Hematopoietic multipotent progenitor cell treated with erythropoietin and hydrocortisone succinate and interleukin-3 and kit ligand, for 8 days (in vitro differentiated cells): ENCODE measurements at places on chromosomes 13 and 19.

DNA sequence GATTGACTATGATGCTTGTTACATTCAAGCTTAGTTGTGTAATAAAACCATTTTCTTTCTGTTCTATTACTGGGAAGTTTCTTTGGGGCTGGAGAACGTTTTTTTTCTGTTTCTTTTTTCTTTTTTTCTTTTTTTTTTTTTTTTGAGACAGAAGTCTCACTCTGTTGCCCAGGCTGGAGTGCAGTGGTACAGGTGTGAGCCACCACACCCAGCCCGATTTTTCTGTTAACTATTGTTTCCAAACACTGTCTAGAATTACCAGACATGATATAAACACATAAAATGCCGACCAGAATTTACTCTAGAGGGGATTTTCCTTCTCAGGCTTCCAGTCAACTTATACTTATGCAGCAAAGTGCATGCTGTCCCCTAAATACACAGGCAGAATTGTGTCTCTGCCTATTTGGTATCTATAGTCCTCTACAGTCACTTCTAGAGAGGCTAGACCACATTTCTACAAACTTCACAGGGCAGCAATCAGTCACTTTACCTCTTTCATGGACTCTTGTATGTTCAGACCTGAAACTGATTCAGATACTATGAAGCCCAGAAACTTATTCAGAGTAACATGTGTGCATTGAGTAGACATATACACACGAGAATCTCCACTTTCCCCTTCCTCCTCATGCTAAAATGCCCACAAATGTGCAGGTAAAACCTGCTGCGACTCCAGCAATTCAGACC lies 121.2 kb downstream of the ZNF737 start:
- DNase-seq, result no peak

DNA sequence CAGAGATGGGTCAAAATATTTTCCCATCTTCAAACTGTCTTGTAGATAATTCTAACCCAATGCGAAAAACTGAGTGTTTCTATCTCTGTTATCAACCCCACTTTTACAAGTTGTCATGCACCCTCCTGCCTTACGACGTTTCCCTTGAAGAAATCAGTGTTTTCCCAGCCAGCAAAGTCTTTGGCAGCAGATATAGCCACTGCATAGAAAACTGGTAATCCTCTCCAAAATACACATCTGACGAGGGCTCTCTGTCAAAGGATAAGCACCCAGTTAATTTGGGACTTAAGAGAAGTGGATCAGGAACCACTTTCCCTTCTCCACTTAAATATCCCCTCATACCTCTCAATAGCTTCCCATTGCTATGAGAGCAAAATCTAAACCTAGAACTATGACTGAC lies 351.9 kb upstream of the MIR17HG start:
- DNase-seq, result no peak

- peak; percentile 81 for DNase-seq
Observed at GRCh38 chr19:51422053-51422448, 4.6 kb upstream of the SIGLEC10 start.

DNA sequence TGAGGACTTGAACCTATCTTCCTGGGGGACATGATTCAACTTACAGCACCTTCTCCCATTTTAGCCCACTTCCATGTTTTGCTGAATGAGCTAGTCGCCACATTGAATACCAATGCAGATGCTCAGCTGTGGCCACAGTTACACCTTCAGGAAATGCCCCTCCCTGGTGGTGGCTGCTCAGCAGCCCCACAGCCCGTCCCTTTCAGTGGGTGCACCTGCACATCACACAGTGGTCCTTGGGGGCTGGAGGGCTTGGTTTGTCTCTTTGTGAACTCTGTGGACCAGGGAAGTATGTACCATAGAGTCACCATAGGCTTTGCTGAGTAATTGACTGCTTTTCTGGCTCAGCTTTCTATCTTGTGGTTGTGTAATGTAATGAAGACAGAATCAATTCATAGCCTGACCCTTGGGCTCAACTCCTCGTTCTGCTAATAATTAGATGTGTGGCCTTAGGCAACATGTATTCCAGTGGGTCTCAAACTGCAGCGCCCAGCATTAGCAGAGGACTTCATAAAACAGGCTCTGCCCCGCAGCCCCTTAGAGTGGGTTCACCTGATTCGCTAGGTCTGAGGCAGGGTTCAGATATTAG lies 48.1 kb upstream of the FARP1 start:
- no peak for DNase-seq

DNA sequence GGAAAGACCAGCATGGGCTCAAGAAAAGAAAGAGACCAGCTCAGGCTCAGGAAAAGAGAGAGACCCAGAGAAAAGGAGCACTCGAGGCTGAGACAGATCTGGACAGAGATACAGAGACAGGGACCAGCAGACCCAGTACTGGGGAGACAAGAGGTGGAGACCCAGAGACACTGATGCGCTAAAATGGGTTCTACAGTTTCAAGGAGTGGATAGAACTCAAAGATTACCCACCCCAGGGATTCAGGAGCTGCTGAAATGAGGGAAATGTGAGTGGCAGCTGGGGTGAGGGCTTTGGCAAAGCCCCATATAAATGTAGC lies 609 bp upstream of the ZSCAN18 start:
- no peak for DNase-seq

GRCh38 chr13:37601648-37602440 lies 3.3 kb upstream of the POSTN start:
- no peak for DNase-seq

DNA sequence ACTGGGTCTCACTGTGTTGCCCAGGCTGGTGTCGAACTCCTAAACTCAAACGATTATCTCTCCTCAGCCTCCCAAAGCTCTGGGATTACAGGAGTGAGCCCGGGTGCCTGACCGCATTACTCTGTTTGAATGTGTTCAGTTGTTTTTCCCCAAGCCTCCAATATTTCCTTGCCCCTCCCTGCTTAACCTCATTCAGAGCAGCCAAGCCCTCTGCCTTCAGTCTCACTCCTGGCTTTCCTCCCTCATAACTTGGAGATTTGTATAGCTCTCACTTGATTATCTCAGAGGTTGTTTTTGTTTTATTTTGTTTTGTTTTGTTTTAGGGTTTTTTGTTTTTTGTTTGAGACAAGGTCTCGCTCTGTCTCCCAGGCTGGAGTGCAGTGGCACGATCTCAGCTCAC lies 11.4 kb downstream of the EPHX3 start:
- no peak for DNase-seq

GRCh38 chr13:27001705-27002104 lies 169.9 kb downstream of the USP12 start:
- no peak for DNase-seq

DNA sequence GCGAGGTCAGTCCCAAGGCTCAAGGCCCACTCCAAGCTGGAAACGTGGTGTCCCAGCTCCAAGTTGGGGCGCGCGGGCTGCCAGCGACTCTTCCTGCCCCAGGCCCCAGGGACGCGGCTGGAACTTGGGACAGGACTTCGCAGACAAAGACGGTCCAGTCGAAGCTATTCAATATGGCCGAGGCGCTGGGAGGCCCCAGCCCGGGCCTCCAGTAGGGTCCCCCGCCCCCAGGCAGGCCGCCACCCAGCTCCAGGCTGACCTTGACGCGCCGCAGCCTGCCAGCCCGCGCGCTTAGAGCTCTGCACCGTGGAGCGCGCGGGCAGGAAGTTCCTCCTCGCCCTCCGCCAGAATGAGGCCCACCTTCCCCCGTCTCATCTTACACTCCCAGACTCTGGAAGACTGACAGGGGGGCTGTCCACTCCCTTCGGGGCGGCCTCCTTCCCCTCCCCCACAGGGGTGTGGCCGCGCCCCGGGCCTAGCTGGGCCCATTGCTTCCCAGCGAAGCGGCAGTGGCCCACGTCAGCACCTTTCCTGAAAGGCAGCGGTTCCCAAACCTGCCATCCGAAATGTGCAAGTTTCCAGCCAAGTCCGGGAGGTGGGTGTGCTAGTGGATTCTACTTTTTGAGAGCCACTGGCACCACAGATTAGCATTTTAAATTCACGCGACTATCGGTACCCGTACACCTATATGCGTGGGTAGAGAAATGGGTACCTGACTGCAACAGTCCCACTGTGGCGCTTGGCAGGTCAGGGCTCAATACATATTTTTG lies at the start of gene CCDC8:
TSS of gene CCDC8 (minus strand) at position 303 of the 770 bp plus-strand sequence. CDS start 754 bp downstream, outside the sequence.
- peak; percentile 26 for DNase-seq

DNA sequence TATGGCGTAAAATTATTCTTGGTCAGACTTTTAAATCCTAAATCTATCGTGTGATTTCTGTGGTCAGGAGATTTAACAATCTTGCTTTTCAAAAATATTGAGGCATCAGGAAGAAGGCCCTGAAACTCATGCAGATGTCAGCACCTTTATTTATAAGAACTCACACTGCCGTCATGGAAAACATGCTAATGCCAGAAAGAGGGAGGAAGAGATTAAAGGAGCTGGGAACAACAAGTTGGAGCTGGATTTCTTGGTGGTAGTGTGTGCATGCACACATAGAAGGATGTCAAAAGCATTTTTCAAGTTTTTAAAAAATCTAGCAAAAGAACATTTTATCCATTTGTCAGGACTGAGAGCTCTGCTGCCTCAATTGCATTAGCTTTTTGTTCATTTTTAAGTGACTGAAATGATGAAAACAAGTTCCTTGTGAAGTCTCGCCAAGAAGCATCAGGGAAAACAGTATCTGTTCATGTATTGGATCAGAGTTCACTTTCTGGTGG lies 342.5 kb downstream of the SPRY2 start:
- no peak for DNase-seq

DNA sequence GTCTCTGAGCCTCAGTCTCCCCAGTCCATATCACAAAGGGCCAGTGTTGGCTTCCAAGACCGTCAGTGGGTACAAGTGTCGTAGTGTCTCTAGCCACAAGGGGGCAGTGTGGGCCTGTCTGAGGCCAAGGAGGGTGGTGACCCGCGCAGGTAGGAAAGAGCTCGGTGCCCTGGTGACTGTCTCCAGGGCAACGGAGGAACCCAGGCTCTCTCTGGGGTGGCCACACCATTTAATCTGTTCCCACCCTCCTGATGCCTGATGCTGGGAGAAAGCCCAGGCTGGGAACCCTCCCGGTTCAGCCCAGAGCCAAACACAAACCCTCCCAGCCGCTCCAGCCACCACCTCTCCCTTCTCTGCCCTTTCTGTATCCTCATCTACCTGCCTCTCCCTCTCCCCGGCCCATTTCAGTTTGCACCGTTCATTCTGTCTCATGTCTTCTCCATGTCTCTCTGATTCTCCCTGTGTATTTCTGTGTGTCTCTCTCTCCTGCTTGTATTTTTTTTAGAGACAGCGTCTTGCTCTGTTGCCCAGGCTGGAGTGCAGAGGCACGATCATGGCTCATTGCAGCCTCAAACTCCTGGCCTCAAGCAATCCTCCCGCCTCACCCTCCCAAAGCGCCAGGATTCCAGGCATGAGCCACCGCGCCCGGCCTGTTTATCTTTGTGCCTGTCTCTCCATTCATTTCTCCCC lies 17.5 kb upstream of the MEIS3 start:
- peak; percentile 79 for DNase-seq

DNA sequence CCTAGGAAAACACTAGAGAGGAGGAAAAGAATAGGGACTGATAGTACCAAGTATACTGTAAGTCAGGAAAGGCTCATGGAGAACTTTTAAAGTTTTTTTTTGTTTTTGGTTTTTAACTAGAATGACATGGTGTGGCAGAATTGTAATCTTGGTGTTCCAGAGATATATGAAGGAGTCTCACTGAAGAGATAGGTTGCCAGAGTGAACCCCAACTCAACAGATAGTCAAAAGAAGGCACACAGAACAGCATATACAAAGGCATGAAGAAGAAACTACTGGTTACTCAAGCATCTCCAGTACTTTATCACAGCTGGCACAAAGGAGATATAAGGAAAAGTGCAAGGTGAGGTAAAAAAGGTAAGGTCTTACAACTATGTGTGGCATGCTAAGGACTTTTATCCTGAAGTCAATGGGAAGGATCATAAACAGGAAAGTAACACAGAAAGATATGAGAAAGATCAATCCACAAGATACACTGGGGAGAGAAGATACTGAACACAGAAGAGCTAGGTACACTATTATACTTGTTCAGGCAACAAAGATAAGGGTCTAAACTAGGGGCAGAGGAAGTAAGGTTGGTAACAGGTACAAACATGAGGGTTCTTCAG lies 6.0 kb downstream of the KPNA3 start:
- DNase-seq, result peak; percentile 77

GRCh38 chr19:14418856-14419105 lies 360 bp downstream of the DDX39A start:
- no peak for DNase-seq

- DNase-seq, result peak; percentile 47
Observed at GRCh38 chr19:47099576-47100050, 14.0 kb downstream of the ZC3H4 start.

- no peak for DNase-seq
Observed at GRCh38 chr19:10797541-10798256, 38.3 kb downstream of the TMED1 start.
